ENCODE measurements at places on chromosomes 1 and 21.

GRCh38 chr1:31939484-31940329 is 1.5 kb upstream of the PTP4A2 start:
- no peak for DNase-seq

GRCh38 chr1:231093156-231093922 is 53.3 kb upstream of the FAM89A start:
- no peak for DNase-seq

DNA sequence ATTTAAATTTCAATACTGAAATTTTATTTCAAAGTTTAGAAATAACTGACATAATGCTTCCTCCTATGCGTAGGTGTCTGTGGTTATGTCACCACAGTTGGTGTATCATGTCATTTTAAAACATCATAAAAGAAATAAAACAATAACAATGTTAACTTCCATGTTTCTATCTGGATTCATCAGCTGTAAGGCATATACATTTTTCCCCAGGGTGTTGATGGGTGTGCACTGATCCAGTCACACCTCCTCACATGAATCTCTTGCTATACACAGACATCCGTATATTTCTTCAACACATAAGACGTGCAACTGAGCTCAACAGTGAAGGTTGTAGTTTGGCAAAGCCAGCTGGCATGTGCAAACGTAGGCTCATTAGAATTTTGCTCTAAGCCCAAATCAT is 6.2 kb downstream of the KCNA3 start:
- no peak for DNase-seq

DNA sequence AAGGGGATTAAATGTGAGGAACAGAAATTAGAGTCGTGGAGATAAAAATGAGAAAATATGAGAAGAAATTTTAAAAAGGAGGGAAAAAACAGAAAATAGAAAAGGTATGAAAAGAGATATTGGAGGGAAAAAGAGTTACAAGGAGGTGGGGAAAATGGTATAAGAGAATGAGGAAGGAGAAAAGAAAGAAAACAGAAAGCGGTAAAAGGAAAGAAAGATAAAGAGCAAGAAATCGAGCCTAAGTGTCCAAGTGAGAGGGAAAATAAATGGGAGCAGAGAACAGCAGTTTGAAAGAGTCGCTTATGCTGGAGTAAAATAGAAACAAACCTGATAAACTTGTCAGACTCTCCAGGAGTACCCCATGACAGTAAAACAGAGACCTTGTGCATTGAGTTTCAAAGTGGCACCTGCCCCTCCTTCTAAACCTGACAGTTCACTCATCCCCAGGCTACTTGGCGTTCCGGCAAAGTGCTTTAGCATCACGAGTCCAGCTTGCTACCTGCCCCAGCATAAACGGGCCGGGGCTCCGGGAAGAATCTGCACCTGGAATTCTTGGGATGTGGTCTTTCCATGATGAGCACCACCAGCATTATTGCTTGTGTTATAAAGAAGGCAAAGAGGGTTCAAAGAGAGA is 585 bp downstream of the NEGR1 start:
- DNase-seq: peak; percentile 6

Measured in NCI-H187 (cell line).